CD4-positive, alpha-beta T cell treated with Interleukin-12 subunit alpha and Interleukin-12 subunit beta, for 1 hour (primary cell): ENCODE measurements at places on chromosomes 3 and 15.
A peak's percentile ranks its signal among the peaks of the same experiment; 100 is the strongest.

DNA sequence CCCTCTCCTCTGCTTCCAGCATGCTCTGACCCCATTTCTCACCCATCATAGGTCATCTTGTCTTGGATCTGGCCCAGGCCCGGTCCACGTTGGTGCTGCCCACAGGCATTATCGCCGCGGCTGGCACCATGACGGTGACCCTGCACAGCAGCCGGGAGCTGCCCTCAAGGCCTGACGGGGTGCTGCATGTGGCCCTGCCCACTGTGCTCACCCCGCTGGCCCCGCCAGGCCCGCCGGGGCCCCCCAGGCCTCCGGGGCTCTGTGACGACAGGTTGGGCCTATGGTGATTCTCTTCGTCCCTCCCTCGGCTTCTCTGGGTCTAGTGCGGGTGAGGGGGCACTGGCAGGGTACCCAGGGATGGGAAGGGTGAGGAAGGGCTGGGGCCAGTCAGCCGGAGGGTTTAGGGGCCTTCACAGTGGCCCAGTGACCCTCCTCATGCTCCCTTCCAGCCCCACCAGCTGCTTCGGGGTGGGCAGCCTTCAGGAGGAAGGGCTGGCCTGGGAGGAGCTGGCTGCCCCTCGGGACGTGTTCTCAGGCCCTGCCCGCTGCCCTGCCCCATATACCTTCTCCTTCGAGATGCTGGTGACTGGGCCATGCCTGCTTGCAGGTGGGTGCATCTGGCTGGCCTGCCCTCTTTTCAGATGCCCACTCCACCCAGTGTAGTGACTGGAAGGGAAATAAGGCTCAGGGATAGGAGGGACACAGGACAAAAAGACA lies 3.9 kb downstream of the VWA5B2 start:
- DNase-seq, result no peak

GRCh38 chr15:79897380-79897678 lies 515 bp upstream of the MTHFS start:
- DNase-seq, result no peak

- DNase-seq, result no peak
Measured at GRCh38 chr3:66808891-66809594, 189.1 kb upstream of the KBTBD8 start.

DNA sequence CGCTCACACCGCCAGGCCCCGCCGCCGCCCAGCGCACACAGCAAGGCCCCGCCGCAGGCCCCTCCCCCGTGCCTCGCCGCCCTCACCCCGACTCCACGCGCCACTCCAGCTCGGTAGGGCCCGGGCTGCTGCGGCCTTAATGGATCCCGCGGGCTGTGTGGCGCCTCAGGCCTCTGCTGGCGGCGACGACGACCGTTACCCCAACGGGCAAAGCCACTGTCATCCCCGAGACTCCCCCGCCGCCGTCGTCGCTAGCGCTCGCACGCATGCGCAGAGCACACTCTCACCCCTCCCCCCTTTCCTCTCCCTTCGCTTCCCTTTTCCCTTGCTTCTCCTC lies at the start of gene MSL2:
MSL2 (minus strand) TSS at position 272 of the 337 bp plus-strand sequence. CDS start 1,222 bp downstream, outside the sequence.
- no peak for DNase-seq

DNA sequence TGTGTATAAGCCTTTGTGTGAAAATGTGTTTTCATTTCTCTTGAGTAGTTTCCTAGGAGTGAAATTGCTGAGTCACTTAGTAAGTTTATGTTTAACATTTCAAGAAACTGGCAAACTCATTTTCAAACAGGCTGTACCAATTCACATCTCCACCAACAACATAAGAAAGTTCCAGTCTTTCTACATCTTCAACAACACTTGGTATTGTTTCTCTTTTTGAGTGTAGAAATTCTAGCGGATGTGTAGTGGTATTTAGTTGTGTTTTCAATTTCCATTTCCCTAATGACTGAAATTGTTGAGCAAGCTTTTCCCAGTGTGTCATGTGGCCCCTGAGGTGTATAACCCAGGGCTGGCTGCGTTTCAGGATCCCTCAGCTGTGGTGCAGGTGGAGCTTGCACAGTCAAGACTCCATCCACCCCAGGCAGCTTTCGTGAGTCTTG lies 258.5 kb downstream of the PDCD6IP start:
- DNase-seq, result no peak

- no peak for DNase-seq
Measured at GRCh38 chr15:77578641-77579372, 53.9 kb downstream of the LINGO1 start.

GRCh38 chr15:31905054-31905453 lies 125.3 kb upstream of the CHRNA7 start:
- no peak for DNase-seq

- no peak for DNase-seq
Measured at GRCh38 chr3:153972862-153973261, 148.3 kb upstream of the ARHGEF26 start.

- no peak for DNase-seq
Measured at GRCh38 chr15:74445816-74446763, 12.3 kb upstream of the SEMA7A start.

DNA sequence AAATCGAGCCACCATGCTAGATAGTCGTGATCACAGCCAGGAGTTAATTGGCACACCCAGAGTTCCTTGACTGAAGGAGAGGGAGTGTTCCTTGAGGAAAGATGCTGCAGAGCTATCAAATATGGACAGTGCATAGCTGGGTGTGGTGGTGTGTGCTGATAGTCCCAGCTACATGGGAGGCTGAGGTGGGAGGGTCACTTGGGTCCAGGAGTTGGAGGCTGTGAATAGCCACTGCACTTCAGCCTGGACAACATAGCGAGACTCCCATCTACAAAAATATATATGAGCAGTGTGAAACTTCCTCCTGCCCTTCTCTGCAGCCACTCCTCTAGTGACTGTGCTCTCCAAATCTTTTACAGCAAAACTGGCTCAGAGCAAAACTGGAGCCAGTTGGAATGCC lies 10.0 kb upstream of the USP13 start:
- DNase-seq, result no peak

DNA sequence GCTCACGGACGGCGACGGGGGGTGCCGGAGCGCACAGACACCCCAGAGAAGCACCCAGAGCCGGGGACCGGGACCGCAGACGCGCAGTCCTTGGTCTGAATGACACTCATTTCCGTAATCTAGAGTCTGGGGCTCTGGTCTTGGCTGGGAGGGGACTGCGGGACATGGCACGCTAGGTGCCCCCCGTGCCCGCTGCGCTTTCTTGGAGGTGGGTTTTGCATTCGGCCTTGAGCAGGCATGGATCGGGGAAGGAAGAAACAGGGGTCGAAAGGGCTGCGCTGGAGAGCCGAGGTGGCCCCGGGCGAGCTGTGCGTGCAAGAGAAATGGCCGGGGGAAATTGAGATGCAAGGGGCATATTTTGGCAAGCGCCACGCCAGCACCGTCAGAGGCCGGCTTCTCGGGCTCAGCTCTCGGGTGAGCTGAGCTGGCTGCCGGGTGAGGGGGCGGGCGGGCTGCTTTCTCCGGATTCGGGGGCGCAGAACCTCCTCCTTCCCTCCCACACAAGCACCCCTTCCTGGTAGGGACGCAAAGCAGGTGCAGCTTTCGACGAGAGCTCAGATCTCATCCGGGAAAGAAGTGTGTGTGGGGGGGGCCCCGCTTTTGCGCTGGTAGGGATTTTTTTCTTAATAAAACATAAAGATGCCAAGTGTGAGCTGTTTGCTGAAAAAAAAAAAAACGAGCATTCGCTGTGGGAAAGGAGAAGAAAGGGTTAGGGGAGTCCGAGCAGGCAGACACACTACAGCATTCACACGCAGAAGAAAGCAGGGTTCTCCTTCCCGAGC lies 963 bp upstream of the NTRK3 start:
- no peak for DNase-seq

- no peak for DNase-seq
Measured at GRCh38 chr15:40340038-40340739, 550 bp downstream of the CCDC9B start.

- DNase-seq, result peak; percentile 55
Measured at GRCh38 chr3:129282727-129283327, 4.2 kb downstream of the HMCES start.

- DNase-seq, result no peak
Measured at GRCh38 chr15:46304321-46304720, 669.5 kb downstream of the SQOR start.

GRCh38 chr3:23455775-23456174 lies 252.6 kb downstream of the UBE2E2 start:
- DNase-seq, result no peak

DNA sequence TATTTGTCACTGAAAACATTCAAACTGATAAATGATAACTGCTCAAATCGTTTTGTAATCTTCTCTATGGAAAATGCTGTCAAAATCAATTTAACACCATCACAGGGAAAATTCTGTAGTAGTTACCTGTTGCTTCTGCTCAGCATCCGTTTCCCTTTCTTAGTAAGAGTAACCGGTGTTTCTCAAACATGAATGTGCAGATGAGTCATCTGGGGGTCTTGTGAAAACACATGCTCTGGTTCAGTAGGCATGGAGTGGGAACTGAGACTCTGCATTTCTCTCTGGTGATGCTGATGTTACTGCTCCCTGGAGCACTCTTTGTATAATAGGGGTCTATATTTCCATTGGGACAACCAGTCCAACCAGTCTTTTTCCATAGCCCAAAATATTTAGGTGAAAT lies 145.1 kb downstream of the SEMA6D start:
- no peak for DNase-seq

DNA sequence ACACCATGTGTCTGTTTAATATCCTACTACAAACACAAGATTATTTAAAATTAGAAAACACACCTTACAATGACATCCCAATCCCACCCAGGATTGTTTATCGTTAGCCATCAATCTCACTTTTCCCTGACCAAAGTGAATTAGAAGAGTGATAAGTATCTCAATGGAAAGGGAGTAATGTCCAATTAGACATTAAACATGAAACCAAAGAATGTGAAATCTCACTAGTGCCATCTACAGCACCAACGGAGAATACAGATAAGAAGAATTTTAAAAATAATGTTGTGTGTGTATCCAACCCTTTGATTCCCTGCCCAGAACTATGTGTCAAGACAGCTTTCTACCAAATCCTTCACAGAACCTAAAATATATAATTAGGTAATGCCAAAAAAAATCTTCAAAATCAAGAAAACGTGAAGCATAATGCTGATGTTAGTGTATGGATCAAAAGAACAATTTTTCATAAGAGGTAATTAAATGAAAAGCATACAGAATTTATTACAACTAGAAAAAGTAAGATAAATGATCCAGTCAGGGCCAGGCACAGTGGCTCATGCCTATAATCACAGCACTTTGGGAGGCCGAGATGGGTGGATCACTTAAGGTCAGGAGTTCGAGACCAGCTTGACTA lies 64.2 kb downstream of the SCAPER start:
- peak; percentile 19 for DNase-seq

- DNase-seq, result no peak
Measured at GRCh38 chr3:48428088-48428571, 1.8 kb downstream of the PLXNB1 start.

DNA sequence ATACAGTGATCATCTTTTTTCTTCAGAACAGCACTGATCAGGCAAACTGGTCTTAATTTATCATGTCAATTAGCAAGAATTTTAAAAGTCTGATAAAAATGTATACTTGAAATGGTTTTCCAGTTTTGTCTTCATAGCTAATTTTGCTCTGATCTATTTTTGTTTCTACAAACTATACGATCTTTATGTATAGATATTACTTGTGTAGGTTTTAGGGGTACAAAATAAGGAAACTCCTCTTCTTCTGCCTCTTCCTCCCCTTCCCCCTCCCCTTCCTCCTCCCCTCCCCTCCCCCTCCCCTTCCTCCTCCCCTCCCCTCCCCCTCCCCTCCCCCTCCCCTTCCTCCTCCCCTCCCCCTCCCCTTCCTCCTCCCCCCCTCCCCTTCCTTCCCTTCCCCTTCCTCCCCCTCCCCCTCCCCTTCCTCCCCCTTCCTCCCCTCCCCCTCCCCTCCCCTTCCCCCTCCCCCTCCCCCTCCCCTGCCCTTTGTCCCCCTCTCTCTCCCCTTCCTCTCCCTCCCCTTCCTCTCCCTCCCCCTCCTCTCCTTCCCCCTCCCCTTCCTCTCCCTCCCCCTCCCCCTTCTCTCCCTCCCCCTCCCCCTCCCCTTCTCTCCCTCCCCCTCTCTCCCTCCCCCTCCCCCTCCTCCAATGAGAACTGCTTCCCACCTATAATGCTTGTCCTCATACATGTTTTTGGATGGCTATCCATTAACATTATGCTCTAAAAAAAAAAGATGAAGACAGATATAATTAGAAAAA lies 110.0 kb downstream of the PIK3R4 start:
- DNase-seq, result no peak

DNA sequence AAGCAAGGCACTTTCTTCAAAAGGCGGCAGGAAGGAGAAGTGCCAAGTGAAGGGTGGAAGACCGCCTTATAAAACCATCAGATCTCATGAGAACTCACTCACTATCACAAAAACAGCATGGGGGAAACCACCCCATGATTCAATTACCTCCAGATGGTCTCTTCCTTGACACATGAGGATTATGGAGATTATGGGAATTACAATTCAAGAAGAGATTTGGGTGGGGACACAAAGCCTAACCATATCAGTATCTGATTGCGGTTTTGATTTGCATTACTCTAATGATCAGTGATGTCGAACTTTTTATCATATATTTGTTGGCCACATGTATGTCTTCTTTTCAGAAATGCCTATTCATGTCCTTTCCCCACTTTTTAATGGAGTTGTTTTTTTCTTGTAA lies 549.3 kb upstream of the IL12A start:
- no peak for DNase-seq

GRCh38 chr3:150703299-150703755 lies 393 bp downstream of the ERICH6 start:
- peak; percentile 58 for DNase-seq

DNA sequence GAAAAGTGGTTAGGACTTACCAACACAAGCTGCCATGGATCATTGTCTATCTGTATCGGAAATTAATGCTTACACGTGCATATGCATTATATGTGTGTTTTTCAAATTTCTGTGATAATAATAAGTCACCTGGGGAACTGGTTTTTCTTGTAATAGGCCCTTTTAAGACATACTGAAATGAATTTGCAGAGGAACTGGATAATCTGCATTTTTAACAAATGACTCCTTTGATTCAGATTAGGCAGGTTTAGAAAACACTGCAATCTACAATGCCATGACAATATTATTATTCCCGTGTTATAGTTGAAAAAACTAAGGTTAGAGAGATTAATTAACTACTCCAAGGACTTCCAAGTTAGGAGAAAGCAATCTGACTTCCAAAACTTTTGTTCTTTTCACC lies 23.4 kb downstream of the STRIT1 start:
- DNase-seq, result no peak

DNA sequence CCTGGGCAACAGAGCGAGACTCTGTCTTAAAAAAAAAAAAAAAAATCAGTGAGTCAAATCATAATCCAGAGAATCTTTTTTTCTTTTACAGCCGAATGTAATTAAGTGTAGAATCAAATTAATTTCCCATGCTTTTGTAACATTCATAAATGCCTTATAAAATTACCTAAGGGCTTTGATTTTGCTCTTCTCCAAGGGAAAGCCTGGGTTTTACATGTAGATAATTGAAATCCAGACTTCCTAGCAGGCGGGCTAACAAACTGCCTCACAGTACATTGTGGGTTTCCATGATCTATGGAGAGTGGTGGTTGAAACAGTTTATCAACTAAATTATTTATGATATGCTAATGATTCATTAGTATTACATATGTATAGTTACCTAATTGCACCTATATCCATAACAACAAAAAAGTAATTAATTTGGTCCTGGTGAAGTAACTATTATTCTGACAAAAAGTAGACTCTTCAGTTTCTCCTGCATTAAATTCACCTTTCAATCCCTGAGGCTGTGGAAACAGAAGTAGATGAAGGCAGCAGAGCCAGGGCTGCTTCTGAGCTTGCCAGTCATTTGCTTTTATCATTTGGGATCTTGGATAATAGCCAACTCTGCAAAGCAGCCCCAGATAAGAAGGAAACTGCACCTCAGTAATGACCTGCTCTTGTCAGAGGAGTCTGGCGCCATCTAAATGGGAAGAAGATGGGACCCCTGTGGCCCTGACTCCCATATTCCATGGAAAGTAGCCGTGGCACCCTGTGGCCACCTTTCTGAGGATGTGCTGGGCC lies 9.5 kb downstream of the CCR9 start:
- no peak for DNase-seq
